ENCODE measurements at places on chromosomes 12 and 14. TPM values are rescaled to one million over a fixed set of nuclear protein-coding genes. Genes with fewer than 3 reads are reported as not detected.

DNA sequence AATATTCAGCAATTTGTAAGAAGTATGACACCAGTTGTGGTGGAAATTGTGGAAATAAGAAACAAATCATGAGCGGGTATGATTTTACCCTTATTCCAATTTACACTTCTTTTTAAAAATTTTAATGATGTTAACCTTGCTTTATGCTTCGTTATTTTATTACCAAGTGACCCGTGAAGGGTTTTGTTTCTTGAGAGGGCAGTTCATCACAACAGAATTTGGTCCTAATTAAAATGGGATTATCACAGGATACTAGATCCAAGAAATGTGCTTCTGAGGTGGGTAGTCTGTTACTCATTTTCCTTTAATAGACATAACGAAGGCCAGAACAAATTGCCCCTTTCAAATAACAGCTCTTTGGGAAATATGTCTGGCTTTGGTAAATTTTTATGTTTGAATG lies 25.5 kb upstream of the RASSF8 start:
- DNase-seq: no peak

- no peak for DNase-seq
These were observed 177.9 kb upstream of the PRICKLE1 start for GRCh38 chr12:42767326-42767954.

GRCh38 chr14:37036669-37037341 lies 135.6 kb downstream of the SLC25A21 start:
- DNase-seq: no peak

- DNase-seq: no peak
These were observed 165.5 kb downstream of the SLC5A8 start for GRCh38 chr12:101044512-101045059.

GRCh38 chr12:90151491-90152015 lies 442.9 kb upstream of the ATP2B1 start:
- no peak for DNase-seq

- peak; percentile 87 for DNase-seq
These were observed 12.9 kb upstream of the CALM1 start for GRCh38 chr14:90383731-90384542.

DNA sequence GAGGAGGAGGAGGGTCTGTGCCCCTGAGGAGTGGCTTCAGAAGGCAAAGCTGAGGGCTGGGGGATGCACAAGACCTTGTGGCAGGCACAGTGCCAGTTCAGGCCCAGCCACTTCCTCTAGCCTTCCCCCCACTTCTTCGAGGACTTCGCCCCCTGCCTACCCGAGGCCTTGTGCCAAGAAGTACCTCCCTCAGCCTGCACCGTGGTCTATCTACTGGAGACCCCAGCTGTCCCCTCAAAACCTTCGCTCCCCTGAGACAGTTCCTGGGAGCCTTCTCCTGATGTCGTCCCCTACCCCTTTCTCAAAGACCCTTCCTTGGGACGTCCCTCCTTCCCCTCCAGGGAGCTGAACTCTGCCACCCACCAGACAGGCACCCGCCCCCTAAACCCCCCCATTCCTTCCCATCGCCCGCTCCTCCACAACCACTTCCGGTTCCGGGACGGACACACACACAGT lies 604 bp downstream of the ZNF384 start:
- DNase-seq: no peak

GRCh38 chr14:89618811-89619551 lies 201.9 kb upstream of the FOXN3 start:
- peak; percentile 90 for DNase-seq

DNA sequence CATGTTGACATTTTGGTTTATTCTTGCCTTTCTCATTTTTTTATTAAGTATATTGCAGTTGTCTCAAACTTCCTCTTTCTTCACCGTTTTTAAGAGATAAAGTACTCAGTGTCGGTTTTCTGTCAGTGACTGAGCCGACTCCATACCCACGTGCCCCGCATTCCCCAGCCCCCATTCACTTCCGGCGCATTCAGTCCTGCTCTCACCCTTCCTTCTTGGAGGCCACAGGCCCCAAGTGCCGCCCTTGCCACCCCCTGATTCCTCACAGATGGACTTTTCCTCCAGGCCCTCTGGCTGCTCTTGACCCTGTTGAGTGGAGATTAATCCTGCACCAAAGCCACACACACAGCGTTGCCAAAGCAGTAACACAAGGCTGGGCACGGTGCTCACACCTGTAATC lies 19.1 kb upstream of the DNAH10 start:
- no peak for DNase-seq

- DNase-seq: no peak
These were observed 128.1 kb upstream of the MAP1LC3B2 start for GRCh38 chr12:116430911-116431565.

The ADAMTS20 gene
- not detected for total RNA-seq

Measured in posterior vena cava (tissue), 2 donors.